ENCODE measurements at places on chromosomes 2 and 18.

- DNase-seq, result no peak
Measured at GRCh38 chr2:169072163-169072925, 3.0 kb downstream of the DHRS9 start.

- no peak for DNase-seq
Measured at GRCh38 chr18:78123926-78124797, 855.5 kb upstream of the SALL3 start.

DNA sequence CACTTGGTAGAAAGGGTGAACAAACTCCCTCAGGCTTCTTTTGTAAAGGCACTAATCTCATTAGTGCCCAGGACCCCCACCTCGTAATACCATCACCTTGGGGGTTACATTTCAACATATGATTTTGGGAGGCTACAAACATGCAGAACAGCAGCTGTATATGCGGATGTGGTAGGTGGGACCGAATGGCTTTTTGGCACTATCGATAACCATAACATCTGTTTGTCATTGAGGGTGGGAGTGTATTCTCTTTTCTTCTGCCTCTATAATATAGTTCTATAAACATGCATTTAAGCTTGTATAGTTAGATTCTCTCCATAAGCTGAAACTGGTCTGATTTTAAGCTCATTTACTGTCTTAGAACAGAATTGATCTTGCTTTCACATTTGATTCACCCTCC, 239.1 kb upstream of the BOD1L2 start:
- no peak for DNase-seq

DNA sequence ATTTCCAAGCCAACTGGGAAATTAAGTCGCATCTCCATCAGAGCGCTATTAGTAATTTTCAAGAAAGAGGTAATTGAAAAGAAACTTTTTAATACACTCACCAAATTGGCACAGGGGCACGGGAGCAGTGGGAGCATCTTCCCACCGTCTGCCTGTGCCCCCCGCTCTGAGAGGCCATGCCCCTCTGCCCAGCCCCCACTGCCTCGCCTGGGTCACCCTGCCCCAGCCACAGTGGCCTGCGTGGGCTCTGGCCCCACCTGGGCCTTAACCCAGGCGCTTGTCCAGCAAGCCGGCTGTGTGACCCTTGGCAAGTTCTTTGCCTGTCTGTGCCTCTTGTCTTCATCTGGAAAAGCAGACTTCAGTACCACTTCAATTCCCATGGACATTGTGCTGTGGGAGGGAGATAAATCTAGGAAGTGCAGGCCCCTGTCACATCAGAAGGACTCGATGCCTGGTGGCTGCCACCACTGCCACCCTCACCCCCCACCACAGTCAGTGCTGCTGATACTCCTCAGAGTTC, 31.9 kb downstream of the GLI2 start:
- DNase-seq, result no peak

GRCh38 chr18:49628119-49628518, 66.3 kb downstream of the LIPG start:
- DNase-seq, result peak; percentile 6

DNA sequence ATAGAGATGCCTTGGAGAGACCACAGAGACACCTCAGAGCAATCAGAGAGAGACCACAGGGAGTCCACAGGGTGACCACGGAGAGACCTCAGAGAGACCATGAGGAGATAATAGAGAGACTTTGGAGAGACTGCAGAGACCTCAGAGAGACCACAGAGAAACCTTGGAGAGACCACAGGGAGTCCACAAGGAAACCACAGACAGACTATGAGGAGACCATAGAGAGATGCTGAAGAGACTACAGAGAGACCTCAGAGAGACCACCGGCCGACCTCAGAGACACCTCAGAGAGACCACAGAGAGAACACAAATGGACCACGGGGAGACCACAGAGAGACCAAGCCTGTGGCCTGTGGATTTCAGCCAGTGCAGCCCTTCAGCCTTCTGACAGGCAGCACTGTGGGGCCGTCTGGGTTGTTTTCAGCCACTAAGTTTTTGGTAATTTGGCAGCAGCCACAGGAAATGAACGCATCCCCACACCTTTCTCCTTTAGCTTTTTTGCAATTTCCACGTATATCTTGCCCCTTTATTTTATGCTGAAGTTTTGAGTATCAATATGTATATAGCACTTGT, 11.4 kb upstream of the TMEM18 start:
- DNase-seq, result no peak

DNA sequence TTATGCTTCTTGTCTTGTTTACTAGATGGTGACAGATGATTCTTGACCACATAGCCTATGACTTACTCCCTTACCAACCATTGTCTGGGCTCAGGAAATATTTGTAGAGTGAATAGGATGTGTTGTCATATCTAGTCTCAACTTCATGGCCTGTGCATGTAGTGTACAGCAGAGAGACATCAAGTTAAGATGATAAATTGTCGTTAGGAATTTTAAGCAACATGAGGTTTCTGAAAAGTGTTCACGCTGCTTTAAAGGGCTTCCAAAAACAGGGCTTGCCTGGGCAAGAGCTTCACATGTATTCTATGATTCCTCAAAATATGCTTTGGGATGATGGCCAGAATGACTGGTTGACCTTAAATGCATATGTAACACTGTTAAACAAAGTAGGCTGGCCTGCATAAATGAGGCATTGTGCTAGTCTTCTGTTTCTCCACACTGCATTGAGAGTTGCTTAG, 424.0 kb downstream of the RND3 start:
- DNase-seq, result peak; percentile 96

DNA sequence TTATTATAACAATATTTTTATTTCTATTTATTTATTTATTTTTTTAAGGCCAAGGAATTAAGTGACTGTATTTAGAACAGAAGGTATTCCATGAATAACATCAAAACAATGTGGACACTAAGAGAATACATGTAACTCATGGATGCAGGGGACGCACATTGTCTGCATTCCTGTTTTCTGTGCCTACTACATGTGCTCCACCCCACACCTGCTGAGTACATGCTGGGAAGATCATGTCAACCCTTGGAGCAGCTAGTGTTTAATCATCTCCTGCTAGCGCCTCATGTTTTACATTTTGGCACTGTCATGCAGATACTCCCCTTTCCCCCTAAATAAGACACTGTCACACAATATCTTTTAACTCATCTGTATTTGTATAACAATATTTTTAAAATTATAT, 29.3 kb downstream of the DPYSL5 start:
- DNase-seq, result no peak

DNA sequence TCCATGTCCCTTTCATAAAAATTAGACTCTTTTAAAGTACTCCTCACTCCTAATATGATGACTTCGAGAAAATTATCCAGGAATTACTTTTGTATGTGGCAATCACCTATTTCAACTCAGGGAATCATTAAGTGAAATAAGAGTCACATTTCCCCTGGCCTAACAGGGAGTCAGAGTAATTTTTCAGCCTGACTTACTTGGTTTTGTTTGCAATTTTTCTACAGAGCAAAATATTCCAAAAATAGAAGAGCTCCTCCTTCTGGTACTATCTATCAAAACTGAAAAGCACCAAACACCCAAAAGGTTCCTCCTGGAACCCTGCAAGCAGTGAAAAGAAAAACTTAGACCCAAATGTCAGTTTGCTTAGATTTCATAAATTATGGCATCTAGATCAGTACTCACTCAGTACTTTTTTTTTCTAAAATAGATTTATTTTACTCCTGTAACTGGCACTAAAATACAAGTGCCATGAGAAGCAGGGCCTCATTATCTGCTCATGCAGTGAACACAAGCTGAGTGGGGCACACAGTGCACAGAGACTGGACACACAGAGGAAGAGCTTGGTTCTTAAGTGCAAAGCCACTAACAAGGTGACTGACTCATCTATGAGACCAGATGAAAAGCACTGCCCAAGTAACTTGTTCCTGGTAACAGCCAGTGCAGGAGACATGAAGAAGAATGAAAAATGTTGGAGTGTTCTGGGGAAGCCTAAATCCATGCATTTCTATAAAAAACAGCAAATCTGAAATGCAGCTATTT, 28.7 kb downstream of the ACAA2 start:
- peak; percentile 34 for DNase-seq

DNA sequence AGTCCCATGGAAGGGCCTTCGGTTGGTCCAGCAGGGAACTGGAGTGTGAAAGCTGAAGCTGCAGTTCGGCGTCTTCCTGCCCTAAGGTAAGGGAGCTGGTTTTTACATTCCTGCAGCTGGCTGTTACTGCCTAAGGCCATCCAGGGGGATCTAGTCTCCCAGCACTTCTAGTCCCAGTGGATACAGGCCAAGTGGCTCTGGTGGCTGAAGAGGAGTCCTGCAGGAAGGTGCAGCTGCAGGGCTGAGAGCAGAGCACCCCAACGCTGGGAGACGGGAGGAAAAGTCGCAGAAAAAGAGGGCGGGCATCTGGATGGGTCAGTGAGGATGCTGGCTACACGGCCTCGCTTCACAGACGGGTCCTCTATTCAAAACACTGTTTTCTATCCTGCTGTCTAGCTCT, 225.0 kb upstream of the HS6ST1 start:
- DNase-seq, result no peak

DNA sequence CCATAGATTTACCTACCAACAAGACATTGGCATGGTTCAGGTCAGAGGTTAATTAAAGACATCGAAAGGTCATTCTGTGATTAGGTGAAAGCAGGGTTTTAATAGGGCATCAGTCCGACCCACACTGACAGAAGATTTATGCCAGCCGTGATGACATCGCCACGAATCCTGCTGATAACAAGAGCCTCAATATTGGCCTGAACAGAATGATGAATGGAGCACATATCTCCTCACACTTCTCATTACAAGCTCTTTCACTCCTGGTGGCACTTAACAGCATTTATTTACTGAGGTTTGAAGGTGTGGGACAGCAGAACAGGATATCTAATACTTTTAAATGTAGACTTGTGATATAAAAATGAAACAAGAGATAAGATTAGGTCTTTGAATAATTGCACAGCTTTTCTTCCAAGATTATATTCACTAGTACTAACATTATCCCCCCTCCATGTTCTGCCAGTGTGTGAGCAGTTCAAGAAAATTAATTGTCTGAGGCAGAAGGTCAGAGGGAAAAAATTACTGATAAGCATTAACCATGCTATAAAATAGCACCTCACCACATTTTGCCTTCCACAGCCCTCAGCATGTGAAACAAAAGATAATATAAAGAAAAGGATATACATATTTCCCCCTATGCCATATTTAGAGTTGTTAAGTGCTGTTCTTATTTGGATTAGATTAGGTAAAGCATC, 23.1 kb upstream of the INSIG2 start:
- no peak for DNase-seq

DNA sequence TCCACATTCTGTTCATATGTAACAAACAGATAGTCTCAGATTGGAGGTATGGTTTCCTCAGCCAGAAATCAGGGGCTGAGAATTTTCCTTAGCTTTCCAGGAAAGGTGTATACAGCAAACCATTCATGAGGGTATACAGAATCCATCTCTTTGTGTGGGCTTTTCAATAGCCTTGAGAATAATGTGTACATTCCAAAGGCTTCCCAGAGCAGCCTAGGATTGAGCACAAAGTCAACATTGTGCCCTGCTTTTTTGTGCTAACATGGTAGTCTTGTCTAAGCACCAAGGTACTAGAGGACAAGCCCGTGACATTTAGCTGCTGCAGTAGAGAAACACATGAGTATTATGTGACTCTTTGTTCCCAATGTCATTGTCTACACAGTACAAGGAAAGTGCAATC, 322.1 kb upstream of the TANK start:
- DNase-seq, result no peak

DNA sequence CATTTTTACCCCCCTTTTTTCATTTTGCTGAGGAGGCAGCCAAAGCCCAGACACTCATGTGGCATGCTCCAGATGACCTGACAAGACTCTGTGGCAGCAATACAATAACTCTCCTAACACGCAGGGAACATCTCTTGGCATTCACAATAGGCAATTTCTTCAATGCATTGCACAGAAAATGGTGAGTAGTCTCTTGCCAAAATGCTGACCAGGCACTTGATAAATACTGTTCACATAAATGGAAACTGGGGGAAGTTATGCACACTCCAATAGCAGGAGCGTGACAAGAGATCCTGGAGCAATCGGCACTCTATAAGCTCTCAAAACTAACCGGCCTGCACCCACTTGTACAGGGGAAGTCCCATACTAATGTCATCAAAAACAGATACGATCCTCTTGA, 66.3 kb downstream of the NBAS start:
- no peak for DNase-seq

DNA sequence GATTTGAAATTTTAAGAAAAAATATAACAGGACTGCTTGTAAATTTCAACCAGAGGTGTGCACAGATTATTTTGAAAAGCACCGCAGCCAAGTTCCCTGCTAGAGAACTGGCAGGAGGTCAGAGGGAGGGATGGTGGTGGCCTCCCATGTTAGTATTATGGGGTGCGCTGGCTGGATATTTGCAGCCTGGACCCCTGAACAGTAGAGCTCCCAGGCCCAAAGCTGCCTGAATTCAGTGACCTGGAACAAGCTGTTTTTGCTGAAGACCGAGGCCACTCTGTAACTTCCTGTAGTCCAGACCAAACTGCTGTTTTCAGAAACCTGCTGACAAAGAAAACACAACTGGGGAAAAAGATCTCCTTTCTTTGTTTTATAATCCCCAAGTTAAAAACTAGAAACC, 314.3 kb downstream of the TNS1 start:
- DNase-seq, result no peak

- peak; percentile 6 for DNase-seq
Measured at GRCh38 chr18:79523736-79524180, 128.0 kb downstream of the NFATC1 start.

DNA sequence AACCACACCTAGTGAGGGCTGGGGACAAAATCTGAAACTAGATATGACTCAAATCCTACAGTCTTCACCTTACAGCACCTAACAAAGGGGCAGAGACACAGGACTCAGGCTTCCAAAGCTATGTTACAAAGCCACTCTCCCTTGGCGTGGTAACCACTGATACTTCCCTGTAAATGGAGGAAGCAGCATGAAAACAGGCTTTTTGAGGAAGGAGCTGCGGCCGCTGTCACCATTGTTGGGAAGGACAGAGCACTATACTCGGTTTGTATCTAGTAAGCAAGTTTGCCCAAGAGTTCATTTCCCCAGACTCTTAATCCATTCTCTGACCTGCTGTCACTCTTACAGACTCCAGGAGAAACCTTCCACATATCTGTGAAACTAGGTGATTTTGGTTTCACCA, 60.3 kb downstream of the LONRF2 start:
- no peak for DNase-seq

- no peak for DNase-seq
Measured at GRCh38 chr2:37621199-37621598, 50.2 kb downstream of the CDC42EP3 start.

- DNase-seq, result no peak
Measured at GRCh38 chr2:236884569-236885175, 201.0 kb upstream of the COPS8 start.

DNA sequence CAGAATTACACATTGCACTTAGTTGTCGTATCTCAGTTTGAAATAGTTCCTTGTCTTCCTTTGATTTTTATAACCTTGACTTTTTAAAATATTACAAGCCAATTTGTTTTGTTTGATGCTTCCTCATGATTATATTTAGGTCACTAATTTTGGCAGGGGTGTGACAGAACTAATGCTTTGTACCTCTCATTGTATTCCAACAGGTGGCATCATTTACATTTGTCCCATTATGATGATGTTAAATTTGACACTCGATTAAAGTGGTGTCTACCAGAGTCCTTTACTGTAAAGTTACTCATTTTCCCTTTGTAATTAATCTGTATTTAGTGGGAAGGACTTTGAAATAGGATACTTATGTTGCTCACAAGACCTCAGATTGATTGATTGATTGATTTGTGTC, 21.5 kb upstream of the MFSD2B start:
- peak; percentile 9 for DNase-seq
